OCI-LY7 (cell line): ENCODE measurements at places on chromosomes 6 and 20.

DNA sequence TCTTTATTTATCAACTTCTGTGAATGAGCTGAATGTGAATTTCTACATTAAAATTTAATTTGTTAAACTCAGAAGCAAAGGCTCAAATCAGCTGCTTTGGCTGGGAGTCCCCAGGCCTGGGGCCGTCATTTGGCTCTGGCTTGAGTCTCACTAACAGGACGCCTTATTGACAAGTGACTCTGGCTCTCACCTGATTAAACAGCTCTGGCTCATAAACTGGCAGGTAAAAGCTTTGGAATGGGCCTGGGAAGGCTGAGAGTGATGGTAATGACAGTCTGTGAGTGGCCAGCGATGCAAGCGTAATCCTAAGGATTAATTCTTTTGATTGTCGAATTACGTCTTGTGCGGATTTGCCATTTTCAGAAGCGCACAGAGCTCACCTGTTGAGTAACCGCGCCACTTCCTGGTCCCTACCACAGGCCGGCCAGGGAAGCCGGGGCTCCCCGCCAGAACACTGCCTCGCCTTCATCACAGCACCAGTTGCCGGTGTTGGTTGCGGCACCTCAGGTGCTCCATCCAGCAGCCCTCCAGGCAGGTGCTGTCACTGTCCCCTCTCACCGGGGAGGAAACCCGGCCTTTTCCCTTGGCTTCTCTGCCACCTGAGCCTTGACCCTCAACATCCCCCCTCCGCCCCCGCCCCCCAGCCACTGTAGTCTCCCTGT lies 110.7 kb downstream of the ZDHHC14 start:
- DNase-seq = no peak

DNA sequence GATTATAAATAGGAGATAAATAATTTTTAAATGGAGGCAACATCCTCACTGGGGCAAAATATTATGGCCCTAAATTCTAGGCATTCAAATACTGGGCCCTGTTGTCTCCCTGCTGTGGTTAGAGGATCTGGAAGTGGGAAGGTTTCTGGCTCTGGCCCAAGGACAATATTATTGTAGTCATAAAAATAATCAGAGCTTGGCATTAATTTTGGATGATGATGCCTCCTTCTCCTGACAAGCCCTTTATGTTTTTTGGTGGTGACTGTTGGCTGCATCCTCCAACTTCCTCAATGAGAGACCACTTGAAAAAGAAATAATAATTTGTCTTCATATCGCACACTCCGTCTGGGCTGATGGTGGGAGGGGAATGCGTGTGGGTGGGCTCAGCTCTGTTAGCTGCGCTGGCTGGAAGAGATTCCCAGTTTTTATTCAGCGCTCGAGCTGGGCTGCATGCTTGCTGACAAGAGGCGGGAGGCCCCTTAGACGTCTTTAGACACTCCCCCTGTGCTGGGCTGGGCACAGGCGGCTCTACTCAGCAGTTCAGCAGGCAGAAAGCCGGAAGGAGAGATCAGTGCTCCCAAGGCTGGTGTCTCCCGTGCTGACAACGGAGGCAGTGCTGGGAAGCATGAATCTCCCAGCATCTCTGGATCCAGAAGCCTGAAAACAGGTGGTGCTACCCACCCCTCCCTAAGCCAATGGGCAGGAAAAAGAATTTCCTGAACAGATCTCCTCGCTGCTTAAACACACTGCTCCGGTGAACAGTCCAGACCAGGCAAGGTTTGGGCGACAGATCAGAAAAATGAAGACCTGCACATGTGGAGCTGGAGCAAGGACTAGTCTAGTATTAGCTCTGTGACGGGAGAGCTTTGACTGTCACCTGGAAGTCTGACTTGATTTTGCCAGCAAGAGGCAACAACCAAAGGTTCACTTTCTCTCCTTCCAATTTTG lies 97.7 kb downstream of the SYCP2 start:
- no peak for DNase-seq

GRCh38 chr6:21780141-21780540 lies 186.6 kb downstream of the SOX4 start:
- no peak for DNase-seq

GRCh38 chr6:44789806-44790205 lies 402.3 kb downstream of the CDC5L start:
- no peak for DNase-seq

GRCh38 chr20:32128167-32128566 lies 18.7 kb downstream of the TM9SF4 start:
- no peak for DNase-seq

- no peak for DNase-seq
Measured at GRCh38 chr20:4651536-4651935, 70.2 kb upstream of the PRND start.

- no peak for DNase-seq
Measured at GRCh38 chr6:37137201-37138090, 32.5 kb upstream of the PIM1 start.

- no peak for DNase-seq
Measured at GRCh38 chr6:110398778-110399177, 16.6 kb downstream of the DDO start.

DNA sequence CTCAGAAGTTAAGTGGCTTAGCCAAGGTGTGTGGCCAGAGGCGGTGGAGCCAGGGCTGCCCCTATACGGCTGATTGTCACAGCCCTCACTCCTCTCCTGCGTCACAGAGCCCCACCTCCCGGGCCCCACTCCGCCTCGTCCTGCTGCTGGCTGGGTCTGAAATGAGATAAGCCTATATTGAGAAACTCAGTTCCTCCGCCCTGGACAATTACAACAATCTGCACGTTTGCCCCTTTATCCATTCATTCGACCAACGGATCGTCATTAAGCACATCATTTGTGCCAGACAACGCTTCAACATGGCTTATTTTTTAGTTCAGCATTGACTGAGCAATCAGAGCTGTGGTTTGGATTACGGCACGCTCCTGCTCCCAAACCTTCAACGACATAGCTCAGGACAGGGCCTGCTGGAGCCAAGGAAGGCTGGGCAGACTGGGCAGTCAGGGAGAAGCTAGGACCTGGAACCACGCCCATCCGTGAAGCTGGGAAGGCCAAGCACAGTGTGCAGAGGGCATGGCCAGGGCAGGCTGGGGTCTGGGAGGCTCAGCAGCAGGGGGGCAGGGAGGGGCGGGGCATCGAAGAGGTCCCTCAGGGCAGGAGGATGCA lies 16.6 kb upstream of the EZR start:
- no peak for DNase-seq

GRCh38 chr20:15061955-15062354 lies 724.5 kb upstream of the FLRT3 start:
- no peak for DNase-seq

DNA sequence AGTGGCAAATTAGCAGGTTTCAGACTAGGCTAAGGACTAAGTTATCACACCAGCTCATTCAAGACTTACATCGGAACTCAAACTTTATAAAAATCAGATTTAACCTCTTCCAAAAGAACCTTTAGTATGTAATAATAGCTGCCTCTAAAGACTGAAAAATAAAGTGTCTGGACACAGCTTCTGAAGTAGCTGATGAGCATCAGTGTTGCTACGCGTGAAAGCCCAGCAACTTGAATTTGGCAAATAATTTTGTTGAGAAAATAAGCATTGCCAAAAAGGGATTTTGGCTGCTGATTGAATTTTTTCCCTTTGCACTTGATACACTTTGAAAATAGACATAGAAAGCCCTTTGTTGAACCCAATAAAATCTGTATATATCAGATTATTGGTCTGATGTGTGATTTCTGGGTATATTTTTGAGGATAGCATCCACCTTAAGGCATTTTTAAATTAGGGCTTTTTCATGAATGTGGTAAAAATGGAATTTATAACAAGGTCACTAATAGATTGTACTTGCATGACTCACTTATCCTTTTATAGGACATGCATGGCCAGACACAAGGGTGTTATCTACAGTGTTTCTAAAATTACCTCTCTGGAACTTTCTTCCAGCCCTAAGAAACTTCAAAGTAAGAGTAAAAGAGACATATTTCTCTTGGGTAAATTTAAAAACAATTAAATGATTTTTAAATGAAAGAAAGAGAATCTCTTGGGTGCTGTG lies 350.4 kb downstream of the TENT5A start:
- no peak for DNase-seq

DNA sequence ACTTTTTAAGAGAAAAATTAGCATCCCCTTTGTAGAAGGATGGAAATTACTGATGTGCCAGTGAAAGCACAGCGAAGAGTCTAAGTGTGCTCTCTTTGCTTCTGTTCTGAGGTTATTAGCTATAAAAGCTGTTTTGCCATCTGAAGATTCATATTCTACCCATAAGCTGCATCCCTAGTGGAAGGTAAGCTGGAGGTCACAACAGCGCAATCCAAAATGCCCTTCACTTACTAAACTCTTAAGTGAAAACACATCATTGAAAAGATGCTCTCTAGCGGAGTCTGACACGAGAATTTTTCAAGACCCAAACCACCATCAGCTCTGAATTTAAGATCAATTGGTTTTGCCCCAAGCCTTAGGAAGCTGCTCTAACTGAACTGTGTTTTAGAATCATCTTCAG lies 113.5 kb downstream of the ZMYND8 start:
- no peak for DNase-seq

GRCh38 chr6:134328792-134329191 lies 10.9 kb upstream of the SGK1 start:
- DNase-seq = no peak

DNA sequence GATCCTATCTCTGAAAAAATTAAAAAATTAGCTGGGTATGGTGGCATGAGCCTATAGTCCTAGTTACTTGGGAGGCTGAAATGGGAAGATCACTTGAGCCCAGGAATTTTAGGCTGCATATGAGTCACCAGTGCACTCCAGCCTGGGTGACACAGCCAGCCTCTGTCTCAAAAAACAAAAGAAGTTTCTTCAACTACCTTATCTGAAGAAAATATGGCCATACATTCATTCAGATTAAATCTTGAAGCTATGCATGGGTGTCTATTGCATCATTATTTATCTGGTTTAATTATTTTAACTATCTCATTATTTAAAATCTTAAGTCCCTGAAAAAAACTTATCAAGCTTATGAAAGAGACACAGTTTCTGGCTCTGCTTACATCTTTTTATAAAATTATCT lies 204.1 kb downstream of the SIM1 start:
- DNase-seq = no peak

DNA sequence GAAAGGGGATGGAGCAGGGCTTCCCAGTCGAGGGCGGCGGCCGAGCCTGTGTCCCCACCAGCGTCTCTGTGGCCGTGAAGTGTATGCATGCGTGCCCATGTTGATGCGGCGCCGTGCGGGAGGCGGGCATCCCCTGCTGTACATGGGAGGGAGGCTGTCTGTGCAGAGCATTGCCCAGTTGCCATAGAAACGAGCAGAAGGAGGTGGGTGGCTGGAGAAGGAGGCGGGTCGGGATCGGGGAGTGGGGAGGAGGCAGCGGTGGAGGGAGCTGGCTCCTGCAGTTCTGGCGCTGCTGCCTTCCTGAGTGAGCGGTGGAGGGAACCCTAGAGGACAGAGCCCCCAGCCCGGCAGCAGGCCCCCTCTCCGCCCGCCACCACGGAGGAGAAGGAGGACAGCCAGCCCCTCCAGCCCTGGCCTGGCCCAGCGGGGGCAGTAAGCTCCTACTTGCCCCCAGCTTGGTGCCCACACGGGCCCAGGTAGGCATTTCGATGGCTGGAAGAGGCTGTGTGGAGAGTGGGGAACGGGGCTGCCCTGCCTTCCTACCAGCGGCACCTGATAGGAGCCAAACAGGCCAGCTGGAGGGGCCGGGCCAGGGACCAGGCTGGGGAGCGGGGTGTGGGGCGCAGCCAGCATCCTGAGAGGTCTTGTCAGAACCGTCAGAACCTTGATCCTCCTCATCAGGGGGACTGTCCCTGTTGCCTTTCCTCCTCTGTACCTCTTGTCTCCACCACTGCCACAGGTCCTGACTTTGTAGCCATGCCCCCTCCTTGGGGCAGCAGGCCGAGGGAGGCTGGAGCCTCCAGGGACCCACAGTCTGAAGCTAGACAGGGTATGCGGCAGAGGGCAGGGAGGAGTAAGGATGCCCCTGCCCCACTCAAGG lies 41.3 kb downstream of the SPDEF start:
- DNase-seq = no peak

DNA sequence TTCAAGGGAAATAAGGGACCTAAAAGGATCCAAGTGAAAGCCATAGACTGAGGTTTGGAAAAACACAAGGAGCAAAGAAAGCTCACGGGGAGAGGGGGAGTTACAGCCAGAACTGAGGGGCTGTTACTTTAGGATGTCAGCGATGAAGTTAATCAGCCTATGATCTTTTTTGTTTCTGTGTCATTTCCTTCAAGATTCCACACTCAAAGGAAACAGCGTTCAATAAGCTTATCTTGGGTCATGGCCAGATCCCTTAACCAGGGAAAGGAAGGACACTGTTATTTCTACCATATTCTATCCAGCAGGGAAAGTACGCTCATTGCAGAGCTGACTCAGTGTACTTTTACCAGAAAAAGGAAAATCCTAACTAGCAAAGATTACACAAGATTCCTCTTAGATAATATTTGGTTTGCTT lies 132.8 kb downstream of the PFDN4 start:
- no peak for DNase-seq

GRCh38 chr6:80454197-80454596 lies 347.7 kb downstream of the BCKDHB start:
- DNase-seq = no peak

DNA sequence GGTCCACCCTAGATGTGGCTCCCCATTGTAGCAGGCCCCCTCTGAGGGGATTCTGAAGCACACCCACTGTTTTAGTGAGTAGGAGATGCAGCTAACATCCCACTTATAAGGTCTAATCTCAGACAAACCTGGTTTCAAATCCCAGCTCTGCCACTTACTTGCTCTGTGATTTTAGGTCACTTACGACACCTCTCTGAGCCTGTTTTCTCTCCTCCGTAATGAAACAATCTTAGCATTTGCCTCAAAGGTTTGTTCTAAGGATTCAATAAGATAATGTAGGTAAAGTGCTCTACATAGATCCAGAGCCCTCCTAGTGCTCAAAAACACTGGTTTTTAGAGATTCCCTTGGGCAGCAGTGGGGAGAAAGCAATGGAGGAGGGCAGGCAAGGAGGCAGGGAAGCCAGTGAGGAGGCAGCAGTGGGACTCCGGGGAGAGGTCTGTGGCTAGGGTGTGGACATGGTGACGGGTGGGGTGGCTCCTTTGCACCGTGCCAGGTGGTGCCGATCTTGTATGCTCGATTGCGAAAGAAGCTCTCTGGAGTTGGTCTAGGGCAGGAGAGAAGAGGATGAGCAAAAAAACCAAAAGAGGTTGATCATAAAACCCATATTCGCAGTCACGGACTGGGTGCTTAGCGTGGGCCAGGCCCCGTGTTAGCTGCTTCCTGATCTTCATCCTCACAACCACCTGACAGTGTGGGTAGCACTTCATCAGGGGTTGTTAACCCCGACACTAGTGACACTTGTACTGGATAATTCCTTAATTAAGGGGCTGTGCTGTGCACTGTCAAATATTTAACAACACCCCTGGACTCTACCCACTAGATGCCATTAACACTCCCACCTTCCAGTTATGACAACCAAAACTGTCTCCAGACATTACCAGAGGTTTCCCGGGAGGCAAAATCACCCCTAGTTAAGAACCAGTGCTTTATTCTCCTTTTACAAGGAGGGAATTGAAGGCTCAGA lies 16.8 kb upstream of the PTGIS start:
- DNase-seq = no peak

- DNase-seq = no peak
Measured at GRCh38 chr6:93304505-93304904, 114.9 kb downstream of the EPHA7 start.

GRCh38 chr20:37850724-37851355 lies 52.1 kb upstream of the VSTM2L start:
- no peak for DNase-seq
